ENCODE measurements at places on chromosomes 4 and X.
A peak's percentile ranks its signal among the peaks of the same experiment; 100 is the strongest.

DNA sequence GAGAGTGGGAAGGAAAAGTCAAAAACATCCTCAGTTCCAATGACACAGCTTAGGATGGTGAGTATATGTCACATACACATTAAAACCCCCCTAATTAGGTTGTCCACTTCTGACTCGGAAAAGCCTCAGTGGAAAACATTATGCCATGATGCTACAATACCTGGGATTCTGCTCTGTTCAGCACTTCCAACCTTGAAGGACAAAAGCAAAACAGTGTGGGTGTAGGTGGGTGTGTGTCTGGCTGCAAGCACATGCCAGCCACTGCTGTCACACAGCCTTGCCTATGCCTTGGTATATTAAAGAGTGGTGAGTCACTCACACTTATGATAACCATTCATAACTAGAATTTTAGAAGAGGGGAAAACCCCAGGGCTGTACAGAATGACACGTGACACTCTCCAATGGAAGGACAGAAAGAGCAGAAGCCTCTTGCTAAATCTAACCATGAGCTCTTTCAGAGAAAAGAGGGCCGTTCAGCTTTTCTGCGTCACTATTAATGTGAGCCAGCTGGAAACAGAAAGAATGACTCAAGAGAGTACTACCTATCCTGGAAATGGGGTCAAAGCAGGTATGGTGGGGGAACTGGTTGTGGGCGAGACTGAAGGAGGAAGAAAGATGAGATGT lies 159.6 kb downstream of the TET2 start:
- no peak for DNase-seq

GRCh38 chr4:130147641-130148040 lies 1051.7 kb downstream of the C4orf33 start:
- DNase-seq: no peak

DNA sequence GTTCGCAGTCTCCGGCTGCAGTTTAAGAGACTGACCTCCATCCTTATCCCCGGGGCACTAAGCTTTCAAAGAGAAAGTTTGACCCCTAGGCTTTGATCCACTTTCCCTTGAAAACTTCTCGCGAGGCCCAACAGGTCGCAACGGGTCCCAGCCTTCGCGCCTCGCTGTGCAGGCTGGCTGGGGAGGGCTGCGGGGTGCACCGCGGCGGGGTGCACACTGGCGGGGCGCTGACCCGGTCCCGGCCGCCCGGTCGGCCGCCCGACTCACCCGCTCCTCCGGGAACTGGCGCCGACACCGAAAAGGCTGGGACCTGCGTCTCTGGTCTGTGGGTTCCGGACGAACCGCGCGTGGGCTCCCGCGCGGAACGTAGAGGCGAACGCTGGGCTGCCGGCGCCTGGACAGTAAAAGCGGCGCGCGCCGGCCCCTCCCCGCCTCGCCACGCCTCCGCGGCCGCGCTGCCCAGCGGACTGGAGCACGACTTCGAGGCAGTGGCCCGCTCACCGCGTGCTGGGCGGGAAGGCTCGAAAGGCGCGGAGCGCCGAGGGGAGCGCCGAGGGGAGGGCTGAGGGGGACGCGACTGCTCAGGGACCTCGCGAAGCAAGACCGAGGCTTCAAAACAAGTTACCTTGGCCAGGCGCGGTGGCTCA lies at the start of gene TAF7L:
TAF7L (minus strand) TSS at position 378 of the 647 bp plus-strand sequence. CDS start 3,791 bp downstream, outside the sequence.
- no peak for DNase-seq

- DNase-seq: no peak
Observed at GRCh38 chr4:99389606-99390005, 37.1 kb upstream of the ADH1C start.

DNA sequence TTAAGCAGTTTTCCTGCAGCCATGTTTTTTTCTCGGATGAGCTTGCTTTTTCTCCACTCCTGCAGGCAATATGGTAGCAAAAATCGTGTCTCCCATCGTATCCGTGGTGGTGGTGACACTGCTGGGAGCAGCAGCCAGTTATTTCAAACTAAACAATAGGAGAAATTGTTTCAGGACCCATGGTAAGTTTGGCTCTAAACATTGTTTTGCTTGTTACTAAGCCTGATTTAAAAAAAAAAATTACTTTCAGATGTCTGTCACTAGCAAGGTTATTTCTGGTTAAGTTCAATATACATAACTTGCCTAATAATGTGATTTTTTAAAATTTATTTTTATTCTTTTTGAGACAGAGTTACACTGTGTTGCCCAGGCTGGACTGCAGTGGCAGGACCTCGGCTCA lies 17.5 kb upstream of the GYG2 start:
- DNase-seq: no peak

DNA sequence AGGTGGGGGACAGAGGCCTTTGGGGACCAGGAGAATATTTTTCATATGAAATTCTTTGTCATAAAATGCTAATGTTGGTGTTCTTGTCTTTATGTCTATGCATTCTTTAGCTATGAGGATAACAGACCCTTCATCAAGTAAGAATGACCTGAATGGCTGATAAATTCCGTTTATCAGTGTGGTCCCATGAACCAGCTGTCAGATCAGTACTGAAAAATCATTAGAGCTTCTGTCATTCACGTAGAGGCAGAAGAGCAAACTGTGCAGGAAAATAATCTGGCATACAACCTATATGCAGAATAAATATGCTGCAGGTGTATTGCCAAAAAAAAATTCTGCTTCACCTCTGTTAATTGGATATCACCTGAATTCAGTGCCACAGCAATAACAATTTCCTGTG lies 828.6 kb downstream of the ADGRL3 start:
- no peak for DNase-seq

DNA sequence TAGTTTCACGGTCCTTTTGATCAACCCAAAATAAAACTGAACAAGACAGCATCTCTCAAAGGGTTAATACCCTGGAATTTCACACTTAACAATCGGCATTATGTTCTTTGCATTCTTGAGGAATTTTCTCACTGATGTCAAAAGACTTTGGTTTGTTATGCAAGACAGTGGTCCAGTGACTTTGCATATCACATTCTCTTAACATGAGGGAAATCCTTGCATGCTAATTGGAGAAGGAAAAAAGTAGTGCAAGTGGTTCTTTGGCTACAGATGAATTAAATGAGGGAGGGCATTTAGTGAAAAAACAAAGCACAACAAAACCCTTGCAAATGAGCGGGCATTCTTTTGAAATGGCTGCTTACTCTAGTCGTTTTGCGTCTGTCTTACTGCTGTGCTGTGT lies 105.1 kb upstream of the LIMCH1 start:
- DNase-seq: peak; percentile 83

DNA sequence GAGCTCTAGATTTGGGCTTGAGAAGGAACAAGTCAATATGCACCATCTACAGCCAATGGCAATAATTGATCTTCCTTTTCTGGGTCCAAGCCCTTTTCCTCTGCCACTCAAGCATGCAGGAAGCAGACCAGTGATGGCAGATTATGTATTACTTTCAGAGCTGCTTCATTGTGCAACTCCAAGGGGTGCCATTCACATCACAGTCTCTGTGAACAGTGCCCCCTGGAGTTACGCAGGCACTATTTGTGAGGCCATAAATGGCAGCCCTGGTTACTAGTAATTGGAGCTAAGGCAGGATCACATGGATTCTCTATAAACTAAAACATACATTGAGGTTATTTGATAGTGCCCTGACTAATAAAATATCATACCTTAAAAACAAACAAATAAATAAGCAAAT lies 313.4 kb upstream of the SLC7A11 start:
- DNase-seq: no peak

DNA sequence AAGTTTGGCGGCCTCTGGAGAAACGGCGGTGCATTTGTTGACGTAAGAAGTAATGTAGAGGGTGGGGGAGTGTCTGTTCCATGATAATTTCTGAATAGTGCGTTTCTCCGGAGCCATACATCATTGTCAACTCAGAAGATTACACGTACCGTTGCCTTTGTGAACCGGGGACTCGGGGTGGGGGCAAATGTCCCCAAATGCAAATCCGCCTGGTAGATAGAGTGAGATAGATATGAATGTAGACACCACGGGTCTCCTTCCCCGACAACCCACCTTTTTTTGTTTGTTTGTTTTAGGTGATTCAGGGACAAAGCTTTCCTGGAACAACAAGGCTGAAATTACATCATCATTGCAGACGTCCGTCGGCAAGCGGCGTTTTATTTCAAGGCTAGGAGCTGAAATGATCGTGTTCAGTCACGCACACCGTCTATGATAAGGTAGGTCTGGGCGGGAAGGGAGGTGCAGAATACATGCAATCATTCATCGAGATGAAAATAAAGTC lies 96.0 kb upstream of the PPP2R3B start:
- no peak for DNase-seq

DNA sequence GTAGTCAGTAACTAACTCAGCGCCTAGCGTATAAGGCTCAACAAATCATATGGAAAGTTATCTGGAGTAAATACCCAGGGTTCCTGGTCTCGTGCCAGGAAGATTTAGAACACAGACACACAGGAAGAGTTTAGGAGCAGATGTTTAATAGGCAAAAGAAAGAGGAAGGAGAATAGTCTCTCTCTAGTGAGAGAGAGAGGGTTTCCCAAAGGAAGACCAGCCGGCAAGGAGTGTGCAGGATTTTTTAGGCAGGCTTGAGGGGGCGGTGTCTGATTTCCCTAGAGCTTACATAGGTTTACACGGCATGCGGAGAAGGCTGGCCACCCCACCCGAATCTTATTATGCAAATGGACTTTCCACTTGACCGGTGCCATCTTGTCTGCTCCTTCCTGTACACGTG lies 284.0 kb upstream of the FRG1 start:
- DNase-seq: peak; percentile 17

GRCh38 chr4:112817933-112818593 lies 181.1 kb downstream of the LARP7 start:
- DNase-seq: peak; percentile 81

- DNase-seq: no peak
Observed at GRCh38 chr4:123904882-123905281, 508.3 kb downstream of the SPRY1 start.

DNA sequence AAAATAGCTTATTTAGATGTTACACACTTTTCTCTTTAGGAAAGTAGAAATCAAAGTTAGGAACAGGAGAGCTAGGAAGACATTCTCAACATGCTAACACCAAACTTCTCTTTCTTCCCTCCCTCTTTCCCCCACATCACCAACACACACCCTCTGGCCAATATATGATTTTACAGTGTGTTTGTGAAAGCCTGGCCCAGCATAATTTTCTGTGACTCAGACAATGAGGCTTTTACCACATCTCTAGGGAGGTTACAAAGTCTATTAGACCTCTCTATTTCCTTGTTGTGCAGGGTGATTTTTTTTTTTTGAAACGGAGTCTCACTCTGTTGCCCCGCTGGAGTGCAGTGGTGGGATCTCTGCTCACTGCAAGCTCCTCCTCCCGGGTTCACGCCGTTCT lies 189.9 kb downstream of the AASDH start:
- DNase-seq: peak; percentile 24

GRCh38 chr4:3792813-3793212 lies 26.6 kb downstream of the ADRA2C start:
- no peak for DNase-seq

- DNase-seq: no peak
Observed at GRCh38 chr4:101068115-101068514, 279.2 kb downstream of the PPP3CA start.

GRCh38 chr4:2771264-2771663 lies 15.1 kb upstream of the TNIP2 start:
- no peak for DNase-seq

GRCh38 chr4:39472396-39472795 lies 13.5 kb downstream of the LIAS start:
- no peak for DNase-seq

DNA sequence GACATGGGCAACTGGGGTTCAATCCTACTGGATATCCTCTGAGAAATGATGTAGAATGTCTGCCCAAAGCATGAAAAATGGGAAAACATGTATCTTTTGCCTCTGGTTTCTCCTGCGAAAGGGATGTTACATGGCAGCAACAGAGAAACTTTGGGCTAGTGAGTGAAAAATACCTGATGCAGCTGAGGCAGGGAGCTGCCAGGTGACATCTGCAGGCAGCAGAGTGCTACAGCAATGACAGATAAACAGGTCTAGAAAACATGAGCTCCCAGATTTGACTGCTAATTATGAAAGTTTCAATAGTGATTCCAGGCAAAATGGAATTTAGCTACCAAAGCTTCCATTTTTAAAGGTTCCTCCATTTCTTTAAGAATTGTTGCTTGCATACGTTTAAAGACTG lies 4.8 kb upstream of the CXCL1 start:
- DNase-seq: no peak

GRCh38 chrX:154417157-154417556 lies 5.8 kb downstream of the TAFAZZIN start:
- DNase-seq: no peak

DNA sequence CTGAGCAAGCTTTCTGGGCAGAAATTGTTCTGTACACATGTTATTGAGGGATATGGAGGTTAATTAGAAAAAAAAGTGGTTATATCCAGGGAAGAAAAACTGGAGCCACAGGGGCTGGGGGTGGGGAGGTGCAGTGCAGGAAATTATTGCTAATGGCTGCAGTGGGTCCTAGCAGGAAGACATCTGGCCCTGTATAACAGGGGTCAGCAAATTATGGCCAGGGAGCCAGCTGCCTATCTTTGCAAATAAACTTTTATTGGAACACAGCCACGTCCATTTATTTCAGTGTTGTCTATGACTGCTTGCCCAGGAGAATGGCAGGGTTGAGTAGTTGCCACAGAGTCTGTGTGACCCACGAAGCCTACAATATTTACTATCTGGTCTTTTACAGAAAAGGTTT lies 23.4 kb upstream of the PRPS2 start:
- DNase-seq: no peak

DNA sequence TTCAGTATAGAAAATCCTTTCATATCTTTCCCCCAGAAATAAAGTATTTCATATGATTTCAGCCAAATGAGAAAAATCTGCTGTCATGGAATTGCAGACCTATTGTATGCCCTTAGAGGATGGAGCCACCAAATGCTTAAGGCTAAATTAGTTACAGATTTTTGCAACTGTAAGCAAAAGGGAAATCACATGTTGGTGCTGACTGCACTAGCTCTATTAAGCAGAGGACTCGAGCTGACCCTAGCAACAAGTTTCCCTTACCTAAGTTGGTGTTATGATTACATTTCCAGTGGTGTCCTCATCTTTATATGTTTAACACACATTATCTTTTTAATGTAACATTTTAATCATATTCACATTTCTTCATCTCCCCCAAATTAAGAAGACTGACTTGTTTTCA lies 58.3 kb upstream of the DOCK11 start:
- DNase-seq: no peak

- DNase-seq: peak; percentile 39
Observed at GRCh38 chr4:153383131-153383530, 38.6 kb downstream of the MND1 start.

DNA sequence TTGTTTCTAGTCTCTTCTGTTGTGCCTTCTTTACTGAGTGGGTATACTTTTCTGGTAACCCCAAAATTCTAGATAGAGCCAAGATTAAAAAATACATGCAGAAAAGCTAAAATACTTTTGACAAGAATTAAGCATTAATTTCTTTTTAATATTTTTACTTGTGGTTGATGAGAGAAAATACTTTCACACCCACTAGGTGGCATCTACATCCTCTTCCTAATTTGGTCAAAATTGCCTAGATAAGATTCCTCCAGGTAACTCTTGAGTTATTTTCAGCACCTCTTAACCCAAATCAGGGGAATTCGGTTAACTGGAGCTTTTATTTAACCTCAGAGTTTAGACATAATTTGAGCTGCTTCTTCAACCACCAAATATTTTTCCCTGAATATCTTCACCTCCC lies 28.4 kb upstream of the COX7B2 start:
- DNase-seq: no peak

GRCh38 chr4:24605216-24605615 lies 20.9 kb upstream of the DHX15 start:
- DNase-seq: no peak
